ENCODE measurements at places on chromosomes 13 and 19.

DNA sequence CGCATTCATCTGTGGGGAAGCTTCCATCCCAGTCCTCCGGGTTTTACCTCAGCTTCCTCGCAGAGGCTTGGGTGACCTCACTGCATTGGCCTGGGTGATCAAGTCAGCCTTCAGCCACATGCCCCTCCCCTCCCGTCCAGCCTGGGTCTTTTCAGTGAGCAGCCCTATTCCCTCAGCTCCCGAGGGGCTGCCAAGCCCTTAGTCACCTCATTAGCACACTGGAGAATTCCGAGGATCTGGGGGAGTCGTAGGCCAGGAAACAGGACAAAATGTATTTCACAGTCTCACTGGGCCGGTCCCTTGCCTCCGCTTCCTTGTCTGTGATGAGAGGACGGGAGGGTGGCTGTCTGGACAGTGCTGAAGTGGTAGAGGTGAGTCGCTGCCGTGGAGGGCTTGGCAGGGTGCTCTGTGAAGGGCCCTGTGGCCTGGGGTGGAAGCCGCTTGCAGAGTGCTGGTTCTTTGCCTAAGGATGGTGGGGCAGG lies 19.9 kb downstream of the KDM4B start:
- peak; percentile 92 for DNase-seq

DNA sequence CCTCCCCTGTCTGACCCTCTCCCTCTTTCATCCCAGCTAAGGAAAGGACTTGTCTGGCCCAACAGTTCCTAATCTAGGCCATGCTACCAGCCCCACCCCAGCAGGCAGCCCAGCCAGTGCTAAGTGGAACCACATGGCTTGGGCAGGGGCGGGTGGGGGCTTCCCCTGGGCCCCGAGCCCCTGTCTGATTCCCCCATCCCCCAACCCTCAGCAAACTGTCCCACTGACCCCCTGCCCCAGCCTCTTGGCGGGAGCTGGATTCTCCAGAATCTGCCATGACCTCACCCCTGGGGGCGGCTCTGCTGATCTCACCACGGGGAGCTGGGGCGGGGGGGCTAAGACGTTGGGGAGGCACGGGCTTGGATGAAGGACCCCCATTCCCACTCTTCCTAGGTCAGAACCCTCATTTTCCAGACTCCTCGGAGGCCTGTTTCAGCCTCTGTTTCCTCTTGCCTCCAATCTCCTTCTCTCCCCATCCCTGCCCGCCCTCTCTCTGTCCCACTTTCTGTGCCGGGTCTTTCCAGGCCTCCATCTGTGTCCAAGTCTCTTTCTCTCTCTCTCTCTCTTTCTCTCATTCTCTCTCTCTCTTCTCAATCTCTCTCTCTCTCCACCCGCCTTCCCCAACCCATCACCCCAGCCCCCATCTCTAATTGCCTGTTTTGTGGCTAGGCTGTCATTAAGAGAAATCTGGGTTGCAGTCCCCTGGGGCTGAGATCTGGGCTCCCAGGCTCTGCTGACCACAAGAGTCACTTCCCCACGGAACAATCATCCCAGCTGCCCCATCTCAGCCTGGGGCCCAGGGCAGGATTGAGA lies 2.7 kb downstream of the COL5A3 start:
- peak; percentile 62 for DNase-seq

DNA sequence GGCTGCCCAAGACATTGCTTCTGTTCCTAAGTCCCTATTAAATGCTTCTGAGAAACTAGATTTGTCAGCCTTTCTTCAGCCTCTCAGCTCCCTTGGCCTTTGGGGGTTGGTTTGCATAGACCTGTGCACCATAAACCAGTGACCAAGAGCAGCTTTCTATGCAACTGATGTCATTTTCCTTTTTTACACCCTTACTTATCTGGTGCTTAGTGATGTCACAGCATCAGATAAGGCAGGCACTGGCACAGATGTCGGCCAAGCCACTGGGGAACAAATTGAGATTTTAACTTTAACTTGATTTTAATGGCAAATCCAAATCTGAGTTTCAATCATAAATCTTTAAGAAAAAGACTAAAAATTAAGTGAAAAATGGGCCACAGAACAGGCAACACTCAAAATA lies 59.8 kb downstream of the RUBCNL start:
- DNase-seq, result no peak

DNA sequence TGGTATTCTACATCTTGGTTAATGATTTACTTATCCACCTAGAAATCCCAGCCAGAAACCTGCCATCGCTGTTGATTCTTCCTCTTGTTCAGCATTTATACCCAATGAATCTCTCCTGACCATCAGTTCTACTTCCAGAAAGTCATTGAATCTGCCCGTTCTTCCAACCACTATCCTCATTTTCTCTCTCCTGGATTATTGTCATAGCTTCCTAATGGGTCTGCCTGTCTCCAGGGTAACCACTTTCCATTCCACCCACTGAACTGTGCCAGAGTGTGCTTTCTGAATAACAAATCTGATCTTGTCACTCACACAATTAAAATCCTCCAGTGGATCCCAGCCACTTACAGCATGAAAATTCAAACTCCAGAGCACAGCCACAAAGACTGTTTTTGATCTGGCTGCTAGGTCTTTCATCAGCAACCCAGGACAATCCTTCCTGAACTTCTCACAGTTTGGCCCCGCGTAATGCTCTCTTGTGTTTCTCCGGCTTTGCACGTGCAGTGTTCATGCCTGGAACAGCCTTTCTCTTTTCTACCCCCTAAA lies 330.6 kb downstream of the SPRY2 start:
- DNase-seq, result no peak

- DNase-seq, result no peak
These were observed 2.9 kb downstream of the KLK1 start for GRCh38 chr19:50820549-50821247.

DNA sequence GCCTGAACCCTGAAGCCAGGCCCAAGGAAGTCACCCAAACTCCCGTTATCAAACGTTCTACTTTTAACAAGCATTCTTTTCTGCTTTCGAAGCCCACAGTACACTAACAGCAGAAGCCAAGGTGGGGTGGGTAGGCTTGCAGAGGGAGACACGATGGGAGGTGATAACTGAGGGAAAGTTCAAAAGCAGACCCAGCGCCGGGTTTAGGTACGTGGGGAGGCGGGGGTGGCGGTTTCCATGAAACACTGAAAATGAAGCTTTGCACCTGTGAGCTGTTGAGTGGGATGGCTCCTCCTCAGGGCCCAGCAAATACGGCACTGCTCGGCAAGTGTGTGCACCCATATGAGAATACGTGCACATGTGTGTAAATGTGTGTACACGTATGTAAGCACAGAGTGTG lies 49.8 kb downstream of the KLF2 start:
- no peak for DNase-seq

GRCh38 chr13:20408181-20408580 lies 117.5 kb downstream of the CRYL1 start:
- DNase-seq, result no peak

DNA sequence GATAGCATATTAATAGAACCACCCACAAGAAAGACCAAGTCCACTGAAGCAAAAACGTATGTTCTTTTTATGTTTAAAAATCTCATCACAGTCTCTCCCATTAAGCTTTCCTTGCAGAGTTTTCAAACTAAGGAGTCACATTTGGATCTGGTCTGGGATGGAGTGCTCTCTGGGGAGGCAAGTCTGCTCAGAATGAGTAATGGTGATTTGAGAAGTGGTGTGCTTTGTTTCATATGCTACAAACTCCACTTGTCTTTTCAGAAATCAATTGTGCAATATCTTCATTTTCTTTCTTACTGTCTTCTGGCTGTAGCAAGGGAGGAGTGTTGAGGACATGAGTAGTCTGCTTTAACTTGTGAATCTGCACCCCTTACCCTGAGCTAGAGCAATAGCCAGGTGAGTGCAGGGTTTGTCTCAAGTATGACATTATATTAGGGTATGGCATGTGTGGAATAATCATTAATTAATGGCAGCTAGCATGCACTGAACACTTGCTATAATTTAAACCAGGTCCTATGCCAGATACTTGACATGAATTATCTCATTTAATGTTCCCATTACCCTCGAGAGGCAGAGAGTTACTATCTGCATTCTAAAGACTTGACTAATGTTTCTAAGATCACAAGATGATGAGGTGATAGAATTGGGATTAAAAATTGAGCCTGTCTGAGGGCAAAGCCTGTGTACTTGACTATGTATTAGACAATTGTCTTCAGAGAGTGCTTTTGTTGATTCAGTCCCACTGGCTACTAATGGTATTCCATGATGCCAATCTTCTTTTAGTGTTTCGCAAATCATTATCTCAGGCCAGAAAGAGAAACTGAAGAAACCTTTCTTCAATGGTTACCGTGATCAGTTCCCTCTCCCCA lies 171.8 kb downstream of the GPC6 start:
- DNase-seq, result no peak

- DNase-seq, result peak; percentile 61
These were observed 24.6 kb upstream of the ZNF431 start for GRCh38 chr19:21117041-21117907.

DNA sequence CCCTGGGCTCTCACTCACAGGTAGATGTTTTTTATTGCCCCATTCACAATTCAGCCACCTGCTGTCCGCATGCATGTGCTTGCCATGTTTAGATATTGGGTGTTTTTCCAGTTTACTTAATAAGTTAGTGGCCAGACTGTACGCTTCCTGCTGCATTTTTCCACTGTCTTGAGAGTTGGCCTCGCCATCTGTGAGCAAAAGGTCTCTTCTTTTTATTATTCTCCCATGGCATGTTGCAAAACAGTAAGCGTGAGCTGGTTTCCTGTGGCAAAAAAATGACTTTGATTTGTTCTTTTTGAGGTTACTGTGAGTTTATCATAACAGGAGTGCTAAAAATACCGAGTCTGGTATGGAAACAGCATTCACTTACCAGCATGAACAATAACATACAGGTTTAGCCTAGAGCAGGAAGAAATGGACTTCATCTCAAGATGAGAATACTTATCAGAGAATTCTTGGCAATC lies 46.0 kb downstream of the SAE1 start:
- DNase-seq, result peak; percentile 83

- DNase-seq, result no peak
These were observed 1000.6 kb downstream of the OLFM4 start for GRCh38 chr13:54029226-54029625.

- DNase-seq, result no peak
These were observed 123.0 kb downstream of the KDM4B start for GRCh38 chr19:5091684-5092480.

GRCh38 chr19:5389353-5389752 lies 48.7 kb upstream of the PTPRS start:
- DNase-seq, result no peak

DNA sequence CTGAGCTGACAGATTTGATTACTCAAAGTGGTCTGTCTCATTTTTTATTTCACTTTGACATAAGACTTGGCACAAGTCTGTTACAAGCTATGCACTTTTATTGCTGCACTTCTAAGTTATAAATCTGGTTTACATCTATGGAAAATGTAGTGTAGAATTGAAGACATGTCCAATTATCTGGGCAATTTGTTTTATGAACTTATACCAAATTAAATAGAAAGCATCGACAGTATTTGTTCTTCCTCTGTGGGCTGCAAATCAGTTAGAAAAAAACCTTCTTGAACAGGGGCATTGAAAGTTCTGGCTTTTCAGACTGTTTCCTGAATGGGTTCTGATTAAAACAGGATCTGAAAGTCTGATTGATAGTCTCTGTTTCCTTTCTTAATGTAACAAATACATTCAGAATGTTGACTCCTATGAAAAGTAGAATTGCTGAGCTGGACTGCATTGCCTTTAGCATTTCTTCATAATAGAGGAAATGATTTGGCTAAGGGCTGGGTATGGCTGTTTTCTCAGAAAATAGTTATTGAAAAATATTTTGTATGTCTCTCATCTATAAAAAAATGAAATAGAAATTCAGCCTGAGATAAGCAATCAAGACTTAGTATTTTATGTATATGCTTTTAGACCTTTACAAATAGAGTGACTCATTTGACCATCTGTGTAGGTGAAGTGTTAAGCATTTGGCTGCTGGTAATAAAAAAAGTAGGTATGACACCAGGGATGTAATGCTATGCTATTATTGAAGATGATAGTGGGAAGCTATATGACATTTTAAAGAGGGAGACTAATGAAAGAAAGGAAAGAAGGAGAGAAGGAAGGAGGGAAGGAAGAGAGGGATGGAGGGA lies 210.9 kb upstream of the SPRY2 start:
- no peak for DNase-seq

DNA sequence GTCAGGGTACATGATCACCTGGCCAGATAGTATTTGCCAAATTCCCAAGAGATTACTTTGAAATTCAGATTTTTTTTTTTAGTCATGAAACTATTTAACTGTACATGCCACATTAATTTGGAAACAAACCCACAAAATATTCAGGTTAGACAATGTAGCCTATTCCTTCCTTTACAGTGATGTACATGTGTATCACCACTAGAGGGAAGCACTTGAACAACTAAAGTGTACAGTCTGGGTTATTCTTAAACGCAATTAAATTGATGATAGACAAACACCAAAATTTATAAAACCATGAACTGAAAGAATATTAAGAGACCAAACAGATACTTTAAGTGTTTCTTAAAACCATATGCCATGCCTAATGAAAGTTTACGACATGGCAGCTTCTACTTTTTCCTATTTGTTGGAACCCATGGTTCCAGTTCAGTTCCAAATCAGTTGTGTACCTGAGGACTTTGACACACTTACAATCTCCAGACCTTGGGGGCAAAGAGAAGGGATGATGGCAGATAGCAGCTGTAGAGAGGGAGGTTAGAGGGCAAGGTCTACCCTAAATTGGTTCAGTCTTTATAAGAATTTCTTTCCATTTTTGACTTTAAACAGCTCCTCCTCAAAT lies 52.8 kb downstream of the TNFSF13B start:
- DNase-seq, result peak; percentile 63

GRCh38 chr19:38655148-38655824 lies 7.8 kb downstream of the ACTN4 start:
- peak; percentile 81 for DNase-seq

DNA sequence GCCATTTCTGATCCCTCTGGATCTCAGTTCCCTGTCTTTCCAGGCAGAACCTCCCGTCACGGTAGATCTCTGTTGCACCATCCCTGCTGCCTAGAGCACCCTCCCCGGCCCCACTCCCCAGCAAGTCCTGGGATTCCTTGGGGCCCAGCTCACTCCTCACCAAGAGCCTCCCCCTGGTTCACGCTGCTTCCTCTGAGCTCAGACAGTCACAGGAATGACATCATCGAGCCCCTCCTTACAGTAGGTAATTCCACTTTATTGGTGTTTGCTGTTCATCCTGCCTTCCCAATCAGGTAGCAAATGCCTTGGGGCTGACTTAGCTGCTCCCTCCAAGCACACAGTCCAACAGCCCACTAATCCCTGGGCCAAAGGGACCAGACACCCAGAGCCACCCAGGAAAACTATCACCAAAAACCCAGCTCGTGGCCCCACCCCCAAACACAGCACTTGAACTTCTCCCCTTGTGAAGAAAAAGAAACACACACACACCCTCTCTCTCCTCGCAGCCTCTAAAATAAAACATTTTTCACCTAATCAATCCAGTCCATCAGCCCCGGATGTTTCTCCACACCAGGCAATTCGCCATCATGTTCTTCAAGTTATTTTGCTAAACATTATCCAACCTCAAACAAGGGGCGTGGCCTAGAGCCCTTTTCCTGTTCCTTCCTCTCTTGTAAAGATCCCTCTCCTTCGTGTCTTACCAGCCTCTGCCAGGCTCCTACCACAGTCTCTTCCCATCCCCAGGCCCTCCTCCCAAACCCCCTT lies 2.5 kb downstream of the NAPA start:
- peak; percentile 32 for DNase-seq

- DNase-seq, result no peak
These were observed 42.3 kb upstream of the GTF2F2 start for GRCh38 chr13:45078003-45078402.
